MCF 10A (cell line): ENCODE measurements at places on chromosomes 4 and X. TPM values are rescaled to one million over a fixed set of nuclear protein-coding genes. Genes with fewer than 3 reads are reported as not detected.

Gene TNIP3
- total RNA-seq: 2.0 and 2.1 TPM in 2 replicates

Gene VMA21
- total RNA-seq: 46.0 and 59.6 TPM in 2 replicates

Gene CXXC4
- total RNA-seq: not detected in 2 replicates

Gene MAGEA6
- total RNA-seq: not detected in 2 replicates

DNA sequence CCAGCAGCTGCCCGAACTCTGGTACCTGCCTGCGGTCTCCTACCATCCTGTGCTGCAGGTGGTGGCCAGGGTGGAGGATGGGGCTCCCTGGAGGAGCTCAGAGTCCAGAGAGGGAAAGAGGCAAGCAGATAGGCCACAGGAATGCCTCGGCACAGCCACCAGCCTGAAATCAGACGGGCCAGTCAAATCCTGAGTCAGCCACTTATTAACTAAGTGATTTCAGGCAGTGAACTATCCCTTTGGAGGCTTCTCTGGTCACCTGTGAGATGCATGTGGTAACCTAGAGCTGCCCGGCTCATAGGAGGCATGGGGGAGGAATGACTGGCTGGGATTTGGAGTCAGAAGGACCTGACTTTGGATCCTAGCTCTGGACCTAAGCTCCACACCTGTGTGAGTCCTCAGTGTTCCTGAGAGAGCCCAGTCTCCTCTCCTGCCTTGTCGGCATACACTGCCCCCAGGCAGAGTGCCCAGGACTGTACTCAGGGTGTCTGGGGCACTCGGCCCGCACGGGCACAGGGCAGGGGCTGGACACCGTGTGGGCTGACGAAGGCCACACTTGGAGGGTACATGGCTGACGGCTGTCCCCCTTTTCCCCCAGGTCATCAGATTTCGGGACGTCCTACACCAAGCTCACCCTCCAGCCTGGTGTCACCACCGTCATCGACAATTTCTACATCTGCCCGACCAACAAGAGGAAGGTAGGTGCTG lies 96.4 kb upstream of the PSAPL1 start:
- H3K4me1 ChIP-seq: no peaks in the 10 kb centered on the region
- no peaks in the 10 kb centered on the region for H3K36me3 ChIP-seq
- DNase-seq: no peak
- H3K27me3 ChIP-seq: no peaks in the 10 kb centered on the region

DNA sequence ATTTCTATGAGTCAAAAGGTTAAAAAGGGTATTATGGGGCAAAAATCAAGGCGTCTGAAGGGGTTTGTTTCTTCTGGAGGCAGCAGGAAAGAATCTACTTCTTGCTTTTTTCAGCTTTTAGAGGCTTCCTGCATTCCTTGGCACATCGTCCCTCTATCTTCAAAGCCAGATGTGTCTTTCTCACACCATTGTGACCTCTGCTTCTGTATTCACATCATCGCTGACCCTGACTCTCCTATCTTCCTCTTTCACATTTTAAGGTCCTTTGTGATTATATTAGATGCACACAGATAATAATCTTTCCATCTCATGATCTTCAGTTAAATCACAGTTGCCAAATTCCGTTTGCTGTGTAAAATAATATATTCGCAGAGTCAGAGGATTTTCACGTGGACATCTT lies 112.7 kb downstream of the PPP4R3C start:
- no peak overlapping the region for H3K4me3 ChIP-seq
- H3K4me1 ChIP-seq: no peaks in the 10 kb centered on the region
- no peak for DNase-seq
- H3K27me3 ChIP-seq: no peaks in the 10 kb centered on the region

DNA sequence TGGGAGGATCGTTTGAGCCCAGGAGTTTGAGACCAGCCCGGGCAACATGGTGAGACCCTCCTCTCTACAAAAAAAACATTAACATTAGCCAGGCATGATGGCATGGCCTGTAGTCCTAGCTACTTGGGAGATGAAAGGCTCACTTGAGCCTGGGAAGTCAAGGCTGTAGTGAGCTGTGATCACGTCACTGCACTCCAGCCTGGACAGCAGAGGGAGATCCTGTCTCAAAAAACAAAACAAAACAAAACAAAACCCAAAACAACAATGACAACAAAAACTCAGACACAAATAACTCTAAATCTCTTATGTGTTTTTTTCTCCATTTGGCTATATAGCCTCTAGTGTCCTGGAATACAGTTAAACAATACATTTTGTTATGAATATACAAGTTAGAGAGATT lies 127.3 kb upstream of the STK26 start:
- no peak overlapping the region for H3K4me3 ChIP-seq
- no peak overlapping the region for H3K27ac ChIP-seq
- no peak for DNase-seq
- H3K4me1 ChIP-seq: no peaks in the 10 kb centered on the region
- H3K27me3 ChIP-seq: peaks cover 60% of the 10 kb centered on the region

DNA sequence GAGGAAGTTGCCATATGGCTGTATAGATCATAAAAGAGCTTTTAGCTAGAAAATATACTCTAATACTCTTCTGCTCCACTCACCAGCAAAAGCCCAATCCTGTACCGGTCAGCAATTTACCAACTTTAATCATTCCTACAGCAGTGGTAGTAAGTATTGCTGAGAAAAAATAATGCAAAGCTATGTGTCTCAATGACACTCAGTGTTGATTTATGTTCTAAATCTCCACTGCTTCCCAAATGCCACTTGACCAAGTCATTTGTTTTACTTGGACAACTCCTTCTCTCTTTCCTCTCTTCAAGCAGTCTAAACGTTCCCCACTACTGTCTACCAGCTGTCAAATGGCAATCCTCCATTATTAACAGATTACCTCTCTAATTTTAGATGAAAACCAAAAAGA lies 201.8 kb upstream of the GK2 start:
- H3K4me3 ChIP-seq: no peak overlapping the region
- no peaks in the 10 kb centered on the region for H3K36me3 ChIP-seq
- H3K4me1 ChIP-seq: peaks cover 4% of the 10 kb centered on the region
- H3K27ac ChIP-seq: no peak overlapping the region
